ENCODE measurements at places on chromosomes 12 and 14.

- no peak for DNase-seq
Observed at GRCh38 chr12:25988505-25988904, 30.0 kb downstream of the RASSF8 start.

DNA sequence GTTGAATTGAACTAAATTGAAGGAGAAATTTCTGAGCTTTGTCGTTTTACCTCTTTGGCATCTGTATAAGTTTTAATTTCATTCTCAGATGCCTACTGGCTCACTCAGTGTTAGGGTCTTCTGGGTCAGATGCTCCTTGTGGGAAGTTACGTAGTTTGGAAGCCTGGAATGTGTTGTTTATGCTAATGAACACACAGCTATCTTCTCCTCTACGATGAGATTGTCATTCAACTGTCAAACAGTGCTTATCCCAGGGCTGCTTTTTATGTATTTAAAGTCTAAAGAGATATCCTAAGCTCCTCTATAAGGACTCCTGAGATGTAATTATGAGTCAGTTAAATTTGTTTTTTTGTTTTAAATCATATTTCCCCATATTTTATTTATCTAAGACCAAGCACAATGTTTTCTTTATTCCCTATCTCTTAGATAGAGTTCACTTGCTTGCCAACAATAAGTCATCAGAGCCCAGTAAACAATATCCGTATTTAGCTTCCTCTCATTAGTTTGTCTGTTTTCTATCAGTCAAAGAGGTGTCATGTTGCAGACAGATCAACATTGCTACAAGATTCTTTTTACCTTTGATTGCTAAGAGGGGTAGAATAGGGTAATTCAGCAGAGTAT, 368.0 kb upstream of the PDE3A start:
- DNase-seq, result no peak

DNA sequence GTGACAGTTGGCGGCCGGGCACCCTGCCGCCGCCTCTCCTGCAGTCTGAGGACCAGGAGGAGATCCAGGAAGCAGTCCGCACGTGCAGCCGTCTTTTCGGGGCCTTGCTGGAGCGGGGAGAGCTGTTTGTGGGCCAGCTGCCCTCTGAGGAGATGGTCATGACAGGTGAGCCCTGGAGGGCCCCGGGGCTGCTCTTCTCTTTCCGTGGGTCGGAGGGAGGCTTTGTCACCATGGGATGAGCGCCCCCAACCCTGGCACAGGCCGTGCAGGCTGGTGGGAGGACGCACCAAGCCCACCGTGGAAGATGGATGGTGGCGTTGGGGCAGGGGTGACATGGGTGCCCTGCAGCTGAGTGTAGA, 532 bp downstream of the NOC4L start:
- DNase-seq, result no peak

GRCh38 chr12:53279283-53279869, 11.3 kb downstream of the ESPL1 start:
- DNase-seq, result no peak

DNA sequence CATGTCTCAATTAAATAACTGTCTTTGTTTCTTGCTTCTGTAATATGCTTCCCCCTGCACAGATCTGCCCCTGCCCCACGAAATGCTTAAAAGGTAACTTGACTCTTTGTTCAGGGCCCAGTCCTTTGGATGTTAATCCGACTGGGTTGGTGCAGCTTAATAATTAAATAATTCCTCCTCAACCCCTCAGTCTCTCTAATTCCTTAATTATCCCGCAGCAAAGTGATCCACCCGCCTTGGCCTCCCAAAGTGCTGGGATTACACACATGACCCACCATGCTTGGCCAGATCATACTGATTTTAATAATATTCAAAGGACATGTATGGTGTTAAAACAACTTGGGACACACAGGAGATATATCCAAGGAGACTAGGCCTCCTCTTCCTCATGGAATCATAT, 18.2 kb upstream of the ANAPC7 start:
- DNase-seq, result no peak

GRCh38 chr14:83556065-83556464, 1973.9 kb upstream of the FLRT2 start:
- DNase-seq, result no peak

GRCh38 chr12:58248599-58248998, 307.2 kb downstream of the ATP23 start:
- no peak for DNase-seq

GRCh38 chr12:132089407-132089910, 54.7 kb downstream of the DDX51 start:
- peak; percentile 5 for DNase-seq

GRCh38 chr14:99996951-99997571, 68.2 kb upstream of the EVL start:
- no peak for DNase-seq

- DNase-seq, result no peak
Observed at GRCh38 chr12:83573671-83574070, 887.0 kb downstream of the TMTC2 start.

- DNase-seq, result peak; percentile 26
Observed at GRCh38 chr12:45587012-45587411, 142.5 kb upstream of the ARID2 start.

- DNase-seq, result peak; percentile 61
Observed at GRCh38 chr12:12899530-12900380, 8.4 kb downstream of the GPRC5A start.

DNA sequence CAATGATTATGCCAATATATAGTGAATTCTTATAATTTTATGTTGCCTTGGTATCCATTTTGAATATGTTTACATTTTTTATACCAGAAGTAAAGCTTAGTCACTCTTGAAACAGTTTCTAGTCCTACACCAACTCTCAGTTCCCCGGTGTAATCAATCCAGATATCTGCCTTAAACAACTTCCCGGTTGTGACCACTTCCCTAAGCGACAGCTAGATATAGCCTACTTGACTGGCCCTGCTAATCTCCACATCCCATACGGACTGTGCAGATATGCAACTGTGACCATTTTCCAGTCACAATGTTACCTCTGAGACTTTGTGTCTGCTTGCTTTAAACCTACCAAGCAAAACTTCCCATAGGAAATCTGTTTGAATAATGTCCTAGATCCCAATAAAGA, 1551.5 kb upstream of the SEL1L start:
- no peak for DNase-seq

GRCh38 chr12:116698116-116698515, 39.8 kb downstream of the SPRING1 start:
- no peak for DNase-seq

GRCh38 chr12:77608271-77608824, 222.3 kb upstream of the NAV3 start:
- DNase-seq, result no peak

- DNase-seq, result no peak
Observed at GRCh38 chr12:93297032-93297431, 80.7 kb upstream of the NUDT4 start.

GRCh38 chr12:109721276-109721675, 7.7 kb downstream of the FAM222A start:
- DNase-seq, result no peak

GRCh38 chr14:90846511-90846910, 30.3 kb upstream of the TTC7B start:
- peak; percentile 7 for DNase-seq

DNA sequence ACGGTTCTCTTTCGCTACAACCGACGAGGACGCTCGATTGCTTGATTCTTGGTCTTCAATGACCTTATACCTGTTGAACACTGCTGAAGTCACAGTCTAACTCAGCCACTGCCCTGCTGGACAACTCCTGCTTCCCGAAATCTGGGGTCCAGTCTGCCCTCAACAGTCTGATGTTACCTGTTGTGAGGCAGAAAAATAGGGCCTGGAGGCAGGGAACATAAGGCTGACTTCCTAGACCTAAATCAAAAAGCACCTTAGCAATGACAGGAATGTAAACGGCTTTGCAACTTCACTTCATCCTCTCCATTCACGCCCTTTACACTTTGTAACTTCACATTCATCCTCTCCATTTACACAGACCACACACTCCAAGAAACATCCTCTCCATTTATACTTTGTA, 597 bp upstream of the GLTP start:
- DNase-seq, result no peak

DNA sequence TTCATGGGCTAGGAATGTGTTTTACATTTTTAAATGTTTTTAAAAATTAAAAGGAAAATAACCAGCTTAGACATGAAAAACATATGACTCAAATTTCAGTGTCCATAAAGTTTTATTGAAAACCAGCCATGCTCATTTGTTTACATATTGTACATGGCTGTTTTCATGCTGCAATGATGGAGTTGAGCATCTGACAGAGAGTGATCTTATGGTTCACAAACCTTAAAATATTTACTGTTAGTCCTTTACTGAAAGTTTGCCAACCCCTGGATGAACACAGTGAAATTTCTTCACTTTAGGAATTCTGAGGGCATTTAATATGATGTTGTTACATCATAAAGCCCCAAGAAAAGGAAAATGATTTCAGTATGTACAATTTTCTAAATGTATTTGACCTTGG, 16.1 kb downstream of the RASSF9 start:
- no peak for DNase-seq

DNA sequence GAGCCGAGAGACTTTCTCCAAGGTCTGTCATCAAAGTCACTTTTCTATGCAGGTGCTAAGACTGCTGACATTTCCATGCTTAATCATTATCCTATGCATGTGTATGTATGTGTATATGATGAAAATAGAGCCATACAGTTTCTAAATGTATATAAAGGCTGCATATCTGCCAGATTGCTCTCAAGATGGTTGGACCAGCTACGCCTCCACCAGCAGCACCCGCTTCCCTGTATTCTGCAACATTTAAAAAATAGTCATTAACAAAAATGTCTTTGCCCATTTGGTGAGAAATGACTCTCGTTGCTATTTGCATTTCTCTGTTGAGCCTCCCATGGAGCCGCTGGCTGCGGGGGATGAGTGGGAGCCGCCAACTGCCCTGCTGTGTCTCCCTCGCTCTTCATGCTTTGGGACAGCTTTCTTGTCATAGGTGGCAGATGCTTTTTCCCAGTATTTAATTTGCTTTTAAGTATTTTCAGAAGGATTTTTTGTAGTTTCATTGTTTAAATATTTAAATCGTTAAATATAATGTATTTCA, 54.7 kb downstream of the DYNC1H1 start:
- DNase-seq, result no peak

- peak; percentile 75 for DNase-seq
Observed at GRCh38 chr12:94265966-94266745, 117.8 kb downstream of the PLXNC1 start.

DNA sequence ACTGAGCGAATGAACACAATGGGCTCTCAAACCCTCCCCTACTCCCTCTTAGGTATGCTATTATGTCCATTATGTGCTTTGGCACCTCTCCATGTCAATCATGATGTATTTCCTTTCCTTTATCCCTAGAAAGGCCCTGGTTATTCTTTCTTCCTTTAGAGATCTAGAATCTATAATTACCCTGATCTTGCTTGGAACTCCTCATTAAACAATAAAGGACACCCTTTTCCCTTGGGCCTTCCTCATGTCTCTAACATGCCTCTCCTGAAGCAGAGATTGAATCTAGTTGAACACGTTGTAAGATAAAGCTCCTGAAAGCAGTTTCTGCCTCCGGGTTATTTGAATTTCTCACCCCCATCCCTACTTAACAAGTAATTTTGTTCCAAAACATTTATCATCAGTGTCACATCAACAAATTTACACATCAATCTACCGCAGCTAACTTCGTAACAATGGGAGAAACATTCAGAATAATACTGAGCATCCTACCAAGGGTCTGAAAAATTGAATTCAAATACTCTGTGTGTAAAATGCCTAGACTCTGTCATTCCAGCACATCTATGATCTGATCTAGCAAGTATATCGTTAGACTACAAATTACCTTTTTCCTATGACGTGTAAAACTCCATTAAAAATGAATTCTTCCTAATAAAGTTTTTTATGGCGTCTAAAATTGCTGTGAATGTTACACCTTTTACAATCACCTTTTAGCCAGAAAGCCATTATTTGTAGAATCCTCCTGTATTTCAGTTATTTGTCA, 5.4 kb downstream of the USP44 start:
- DNase-seq, result no peak

GRCh38 chr14:76272774-76273173, 103.2 kb upstream of the ESRRB start:
- DNase-seq, result no peak

DNA sequence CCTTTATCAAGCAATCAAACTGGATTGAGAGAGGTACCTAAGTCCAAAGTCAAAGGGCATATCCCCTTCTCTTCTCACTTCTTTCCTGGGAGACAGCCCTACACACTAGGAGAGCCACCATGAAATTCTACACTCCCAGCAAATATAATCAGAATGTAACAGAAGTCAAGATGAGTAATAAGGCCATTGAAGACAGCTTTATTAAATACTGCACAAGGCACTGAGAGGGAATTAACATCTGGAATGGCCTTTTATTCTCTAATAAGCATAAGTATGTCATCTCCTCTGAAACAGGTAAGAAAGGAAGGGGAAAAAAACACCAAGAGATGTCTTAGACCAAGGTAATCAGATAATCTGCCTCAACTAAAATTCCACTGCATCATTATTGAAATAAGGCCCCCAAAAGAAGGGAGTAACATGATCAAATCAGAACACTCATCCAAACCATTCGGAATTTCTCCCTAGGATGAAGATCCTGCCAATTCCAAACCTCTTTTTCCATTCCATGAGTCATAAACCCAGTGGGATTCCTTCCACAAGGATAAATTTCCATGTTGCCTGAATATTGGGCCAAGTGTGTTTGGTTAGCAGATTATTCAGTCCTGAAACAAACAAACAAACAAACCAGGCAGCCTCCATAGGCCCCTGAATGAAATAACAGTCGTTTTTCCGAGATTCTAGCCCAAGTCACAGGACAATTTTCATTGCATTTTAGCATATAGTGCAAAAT, 19.9 kb downstream of the SLC35F4 start:
- no peak for DNase-seq

GRCh38 chr12:68932128-68932960, 627 bp downstream of the CPM start:
- DNase-seq, result peak; percentile 77

- no peak for DNase-seq
Observed at GRCh38 chr12:94812345-94812744, 162.0 kb upstream of the TMCC3 start.

DNA sequence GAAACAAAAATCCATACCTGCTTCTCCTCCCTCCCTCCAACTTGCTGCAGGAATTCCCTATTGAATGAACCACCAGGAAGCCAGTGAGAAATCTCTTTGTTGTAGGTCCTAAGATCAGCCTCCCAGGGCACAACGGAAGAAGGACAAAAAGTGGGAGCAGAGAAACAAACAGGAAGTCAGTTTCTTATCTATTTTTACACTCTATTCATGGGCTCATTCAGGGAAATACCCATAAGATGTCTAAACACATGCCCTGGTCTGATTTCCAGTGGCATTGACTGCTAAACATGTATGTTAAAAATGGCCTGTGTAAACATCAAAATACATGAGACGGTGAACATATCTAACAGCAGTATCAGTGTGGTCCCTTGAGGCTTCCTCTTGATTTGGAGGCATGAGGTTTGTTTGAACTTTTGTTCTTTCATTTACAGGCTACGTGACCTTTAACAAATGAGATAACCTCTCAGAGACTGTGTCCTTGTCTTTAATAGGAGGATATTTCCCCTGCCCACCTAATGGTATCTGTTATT, 18.8 kb downstream of the GPR65 start:
- DNase-seq, result no peak

GRCh38 chr14:101657372-101657771, 96.1 kb downstream of the DIO3 start:
- no peak for DNase-seq

GRCh38 chr12:108616359-108616758, 17.3 kb downstream of the SELPLG start:
- no peak for DNase-seq

GRCh38 chr12:16348435-16349130, 1.1 kb downstream of the MGST1 start:
- no peak for DNase-seq

Measured in inflammatory macrophage treated with lipopolysaccharide for 1 hour (primary cell).